ENCODE measurements at places on chromosomes 13 and 19.

- no peak for DNase-seq
Observed at GRCh38 chr13:112487127-112487517, 100.8 kb downstream of the TUBGCP3 start.

GRCh38 chr19:42284591-42285341, 15.7 kb downstream of the CIC start:
- DNase-seq: no peak

DNA sequence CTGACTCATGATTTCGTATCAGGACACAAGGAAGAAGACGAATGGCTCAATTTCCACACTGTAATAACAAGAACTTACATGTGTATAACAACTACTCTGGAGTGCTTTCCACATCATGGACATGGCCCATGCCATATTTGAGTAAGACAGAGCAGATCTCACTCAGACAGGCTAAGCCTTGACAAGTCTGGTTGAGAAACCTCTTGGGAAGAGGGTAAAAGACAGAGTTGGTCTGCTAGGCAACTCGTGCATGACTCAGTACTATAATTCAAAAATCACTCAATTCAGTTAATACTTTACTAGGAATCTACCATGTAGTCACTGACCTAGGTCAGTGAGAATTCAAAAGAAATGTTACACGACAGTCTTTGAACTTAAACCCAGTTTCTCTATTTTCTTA, 5.7 kb upstream of the THSD1 start:
- DNase-seq: no peak

GRCh38 chr13:110458594-110459365, 102.7 kb downstream of the RAB20 start:
- DNase-seq: no peak

DNA sequence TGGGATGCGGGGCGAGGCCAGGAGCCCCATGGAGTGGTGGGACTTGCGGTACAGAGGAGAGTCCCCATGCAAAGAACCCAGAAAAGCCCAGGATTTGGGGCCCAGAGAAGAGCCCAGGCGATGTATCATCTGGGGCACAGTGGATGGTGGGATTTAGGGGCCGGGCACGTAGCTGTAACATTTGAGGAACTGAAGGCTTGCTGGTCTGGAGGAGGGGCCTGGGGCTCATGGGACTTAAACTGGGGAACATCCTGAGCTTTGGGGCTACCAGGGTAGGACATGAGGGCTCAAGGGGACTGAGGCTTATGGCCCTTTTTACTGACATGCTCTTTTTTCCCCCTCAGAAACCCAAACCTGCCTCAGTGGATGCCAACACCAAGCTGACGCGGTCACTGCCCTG, 13.5 kb downstream of the MED25 start:
- no peak for DNase-seq

DNA sequence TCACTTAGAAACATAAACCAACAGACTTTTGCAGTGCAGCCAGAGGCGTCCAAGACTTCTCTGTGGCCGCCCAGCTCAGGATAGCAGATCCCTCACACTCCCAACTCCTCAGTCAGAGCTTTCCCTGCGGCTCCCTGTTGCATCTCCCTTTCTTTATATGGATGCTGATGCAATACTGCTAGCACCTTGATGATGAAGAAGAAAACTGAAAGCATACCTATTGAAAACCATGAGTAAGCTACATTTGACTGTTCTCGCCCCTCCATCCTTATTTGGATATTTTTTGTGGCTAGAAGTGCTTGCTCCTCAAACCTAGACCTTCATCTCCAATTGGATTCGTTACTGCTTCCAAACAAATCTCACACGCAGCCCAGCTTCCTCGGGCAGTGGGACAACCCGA, 57.3 kb upstream of the UBL3 start:
- no peak for DNase-seq

DNA sequence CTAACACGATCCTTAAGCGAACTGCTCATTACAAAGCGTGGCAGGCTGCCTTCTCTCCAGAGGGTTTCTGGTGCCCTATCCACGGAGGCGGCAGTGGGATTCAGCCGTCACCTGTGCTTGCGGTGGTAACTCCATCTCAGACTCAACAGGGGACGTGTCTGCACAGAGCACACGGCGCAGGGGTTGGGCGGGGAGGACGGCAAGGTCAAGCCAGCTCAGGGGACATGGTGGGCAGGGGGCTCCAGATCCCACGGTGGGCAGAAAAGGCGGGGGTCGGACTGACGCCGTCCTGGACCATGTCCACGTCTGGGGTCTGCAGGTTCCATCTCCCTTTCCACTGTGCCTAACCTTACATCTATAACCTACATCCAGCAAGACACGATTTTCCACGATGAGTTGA, 70.7 kb downstream of the RASA3 start:
- DNase-seq: no peak

DNA sequence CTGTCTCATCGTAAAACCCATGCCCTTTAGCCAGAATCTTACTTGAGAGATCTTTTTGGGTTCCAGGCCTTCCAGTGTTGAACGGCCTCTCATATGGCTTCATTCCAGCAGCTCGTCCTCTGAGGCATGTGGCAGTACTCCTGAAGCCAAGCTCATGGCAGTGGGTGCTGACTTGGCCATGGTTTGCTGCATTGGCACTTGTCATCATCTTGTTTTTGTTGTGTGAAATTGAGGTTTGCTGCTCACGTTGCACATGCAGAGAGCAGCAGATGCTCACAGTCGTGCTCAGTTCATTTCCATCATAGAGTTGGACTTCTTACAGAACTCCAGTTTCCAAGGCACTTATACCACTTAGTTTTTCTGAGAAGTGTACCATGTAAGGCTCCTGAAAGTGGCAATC, 14.9 kb downstream of the TEX29 start:
- DNase-seq: no peak

DNA sequence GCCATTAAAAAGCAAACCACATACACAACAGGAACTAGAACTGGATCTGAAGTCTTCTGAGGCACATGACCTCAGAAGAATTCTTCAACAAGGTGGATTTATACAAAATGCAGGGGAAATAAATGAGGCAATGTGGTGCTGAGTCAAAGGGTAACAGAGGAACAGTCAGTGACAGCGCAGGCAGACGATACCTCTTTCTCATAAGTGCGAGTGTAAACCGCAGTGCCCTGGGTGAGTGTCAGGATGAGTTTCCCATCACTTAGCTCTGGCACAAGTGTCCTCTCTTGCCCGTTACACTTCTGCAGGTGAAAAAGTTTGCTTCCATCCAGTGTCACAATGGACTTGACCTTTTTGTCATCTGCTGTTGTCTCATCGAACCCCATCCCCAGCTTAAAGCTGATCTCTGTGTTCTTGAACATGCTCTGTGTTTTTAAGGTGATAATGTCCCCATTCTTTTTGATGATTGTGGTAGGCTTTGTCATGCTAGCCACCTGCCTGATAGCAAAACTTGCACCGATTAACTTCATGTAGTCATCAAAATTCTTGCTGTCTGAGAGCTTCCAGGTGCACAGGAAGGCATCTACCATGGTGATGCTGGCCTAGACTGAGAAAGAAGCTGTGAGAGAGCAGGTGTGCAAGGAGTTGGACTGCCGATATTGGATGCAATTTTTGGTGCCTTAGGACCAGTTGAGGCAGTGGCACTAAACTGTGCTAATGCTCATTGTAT, 97.3 kb downstream of the AKAP11 start:
- peak; percentile 29 for DNase-seq

GRCh38 chr19:34851277-34851804, 75.4 kb upstream of the ZNF30 start:
- no peak for DNase-seq

DNA sequence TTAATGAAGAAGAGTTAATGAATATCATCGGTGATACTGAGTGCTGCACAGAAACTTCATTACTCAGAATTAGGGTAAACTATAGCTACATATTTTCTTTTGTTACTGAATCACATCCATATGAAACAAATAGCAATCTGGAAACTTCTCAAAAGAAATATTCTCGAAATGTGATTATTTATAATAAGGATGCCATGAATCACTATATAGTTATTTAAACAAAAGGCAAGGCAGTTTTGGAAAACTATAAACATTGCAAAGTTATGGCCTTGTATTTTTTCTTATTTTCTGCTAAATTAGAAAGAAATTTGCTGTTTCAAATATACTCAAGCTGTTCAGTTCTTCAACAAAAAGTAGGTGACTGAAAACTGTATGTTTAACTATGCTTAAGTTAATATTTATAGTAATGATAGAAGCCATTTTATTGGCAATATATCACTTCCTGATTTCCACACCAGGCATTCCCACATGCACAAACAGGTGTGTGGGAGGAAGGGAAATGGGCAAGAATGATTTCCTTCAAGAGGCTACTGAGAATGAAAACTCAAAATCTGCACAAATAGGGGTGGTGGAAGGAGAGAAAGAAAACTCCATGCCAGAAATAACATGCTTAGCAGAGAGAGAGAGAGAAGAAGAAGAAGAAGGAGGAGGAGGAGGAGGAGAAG, 74.5 kb upstream of the FRY start:
- no peak for DNase-seq

GRCh38 chr13:109803825-109804224, 17.4 kb upstream of the IRS2 start:
- no peak for DNase-seq

- DNase-seq: peak; percentile 15
Observed at GRCh38 chr13:20528452-20528851, 2.8 kb upstream of the CRYL1 start.

DNA sequence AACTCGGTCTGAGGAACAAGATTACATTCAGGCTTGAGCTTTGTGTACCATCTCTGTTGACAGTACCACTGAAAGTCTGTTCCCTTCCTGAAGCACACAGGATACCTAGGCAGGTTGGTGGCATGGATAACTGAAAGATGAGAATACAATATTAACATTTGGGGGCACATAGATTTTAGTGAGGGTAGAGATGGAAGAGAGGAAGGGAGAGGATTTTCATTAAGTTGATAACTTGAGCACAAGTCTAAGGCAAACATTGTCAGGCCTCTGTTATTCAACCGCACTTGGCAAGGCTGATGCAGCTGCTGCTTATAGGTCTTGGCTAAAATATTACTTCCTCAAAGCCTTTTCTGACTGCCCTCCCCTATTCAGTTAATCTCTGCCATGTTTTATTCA, 10.9 kb downstream of the MIR17HG start:
- no peak for DNase-seq

DNA sequence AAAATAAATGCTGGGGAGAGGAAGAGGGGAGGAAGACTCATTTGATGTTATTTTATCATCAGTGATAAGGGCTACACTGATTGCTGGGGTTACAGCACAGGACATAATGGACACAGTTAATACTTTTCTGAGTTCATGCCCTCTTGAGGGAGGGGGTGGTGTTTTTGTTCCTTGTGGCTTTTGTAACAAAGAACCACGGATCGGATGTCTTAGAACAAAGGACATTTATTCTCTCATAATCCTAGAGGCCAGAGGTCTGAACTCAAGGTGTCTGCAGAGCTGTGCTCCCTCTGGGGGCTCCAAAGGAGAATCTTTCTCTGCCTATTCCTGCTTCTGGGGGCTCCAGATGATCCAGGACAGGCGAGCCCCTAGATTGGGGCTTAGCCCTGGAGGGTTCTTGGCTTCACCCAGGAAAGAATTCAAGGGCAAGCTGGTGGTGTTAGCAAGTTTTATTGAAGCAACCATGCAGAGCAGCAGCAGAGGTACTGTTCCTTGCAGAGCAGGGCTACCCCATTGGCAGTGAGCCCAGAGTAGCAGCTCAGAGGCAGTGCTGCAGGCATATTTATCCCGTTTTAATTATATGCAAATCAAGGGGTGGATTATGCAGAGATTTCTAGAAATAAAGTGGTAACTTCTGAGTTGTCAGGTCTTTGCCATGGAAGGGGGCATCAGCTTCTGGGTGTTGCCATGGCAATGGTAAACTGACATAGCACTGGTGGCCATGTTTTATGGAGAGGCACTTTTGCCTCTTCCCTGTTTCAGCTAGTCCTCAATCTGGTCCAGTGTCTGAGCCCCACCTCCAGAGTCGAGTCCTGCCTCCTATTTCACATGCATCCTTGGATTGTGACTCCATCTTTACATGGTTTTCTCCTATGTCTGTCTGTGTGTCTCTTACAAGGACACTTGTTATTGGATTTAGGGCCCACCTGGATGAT, 18.0 kb downstream of the VAV1 start:
- DNase-seq: no peak

DNA sequence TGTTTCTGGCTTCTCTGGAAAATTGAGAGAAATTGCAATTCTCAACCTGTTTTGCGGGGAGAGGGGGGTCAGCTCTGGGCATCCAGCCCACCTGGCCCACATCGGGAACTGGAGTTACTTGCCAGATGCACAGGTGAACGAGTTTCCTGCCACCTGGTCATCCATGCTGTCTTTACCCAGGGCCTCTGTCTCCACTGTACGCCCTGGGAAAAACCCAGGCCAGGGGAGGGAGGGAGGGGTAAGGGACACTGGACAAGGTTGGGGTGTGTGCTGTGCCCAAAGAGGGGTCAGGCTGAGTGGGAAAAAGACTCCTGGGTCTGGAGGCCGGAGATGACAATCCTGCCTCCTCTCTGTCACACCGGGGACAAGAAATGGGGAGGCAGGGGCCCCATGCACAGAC, 307.6 kb downstream of the ZNF536 start:
- no peak for DNase-seq

GRCh38 chr13:97058926-97059325, 64.7 kb upstream of the OXGR1 start:
- DNase-seq: no peak

DNA sequence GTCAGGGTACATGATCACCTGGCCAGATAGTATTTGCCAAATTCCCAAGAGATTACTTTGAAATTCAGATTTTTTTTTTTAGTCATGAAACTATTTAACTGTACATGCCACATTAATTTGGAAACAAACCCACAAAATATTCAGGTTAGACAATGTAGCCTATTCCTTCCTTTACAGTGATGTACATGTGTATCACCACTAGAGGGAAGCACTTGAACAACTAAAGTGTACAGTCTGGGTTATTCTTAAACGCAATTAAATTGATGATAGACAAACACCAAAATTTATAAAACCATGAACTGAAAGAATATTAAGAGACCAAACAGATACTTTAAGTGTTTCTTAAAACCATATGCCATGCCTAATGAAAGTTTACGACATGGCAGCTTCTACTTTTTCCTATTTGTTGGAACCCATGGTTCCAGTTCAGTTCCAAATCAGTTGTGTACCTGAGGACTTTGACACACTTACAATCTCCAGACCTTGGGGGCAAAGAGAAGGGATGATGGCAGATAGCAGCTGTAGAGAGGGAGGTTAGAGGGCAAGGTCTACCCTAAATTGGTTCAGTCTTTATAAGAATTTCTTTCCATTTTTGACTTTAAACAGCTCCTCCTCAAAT, 52.8 kb downstream of the TNFSF13B start:
- DNase-seq: no peak

DNA sequence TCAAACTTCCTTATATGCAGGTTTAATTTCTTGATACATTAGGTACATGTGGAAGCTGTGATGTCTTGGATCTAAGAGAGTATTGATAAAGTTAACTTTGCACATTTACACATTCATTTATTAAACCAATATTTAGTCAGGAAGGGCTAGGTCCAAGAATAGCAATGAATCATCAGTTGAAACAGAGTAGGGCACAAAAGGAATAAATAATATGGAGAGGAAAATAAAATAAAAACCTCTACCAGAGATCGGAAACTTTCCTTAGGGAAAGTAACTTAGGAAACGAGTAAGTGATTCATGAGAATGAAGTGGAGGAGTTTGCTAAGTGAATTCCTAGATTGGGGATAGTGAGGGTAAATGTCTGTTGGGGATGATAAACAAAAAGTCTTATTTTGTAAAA, 259.4 kb upstream of the DACH1 start:
- no peak for DNase-seq

GRCh38 chr13:51731759-51732158, 72.2 kb downstream of the DHRS12 start:
- no peak for DNase-seq

GRCh38 chr19:19542507-19542906, 4.4 kb downstream of the CILP2 start:
- DNase-seq: no peak

- DNase-seq: no peak
Observed at GRCh38 chr13:101465877-101466276, 13.4 kb downstream of the ITGBL1 start.
